Airway epithelial cell (primary cell): ENCODE measurements at places on chromosomes 16 and 17. TPM values are rescaled to one million over a fixed set of nuclear protein-coding genes. Genes with fewer than 3 reads are reported as not detected.

The DERL2 gene
- 28.8 and 35.6 TPM in 2 replicates for total RNA-seq

The GH2 gene
- total RNA-seq: not detected in 2 replicates

The USP43 gene
- 8.7 and 10.0 TPM in 2 replicates for total RNA-seq

The KRT24 gene
- total RNA-seq: 1.5 and 2.5 TPM in 2 replicates

The CDIPT gene
- 56.8 and 68.1 TPM in 2 replicates for total RNA-seq

The TM4SF5 gene
- not detected in 2 replicates for total RNA-seq
